ENCODE measurements at places on chromosomes 13 and 19. TPM values are rescaled to one million over a fixed set of nuclear protein-coding genes. Genes with fewer than 3 reads are reported as not detected.

DNA sequence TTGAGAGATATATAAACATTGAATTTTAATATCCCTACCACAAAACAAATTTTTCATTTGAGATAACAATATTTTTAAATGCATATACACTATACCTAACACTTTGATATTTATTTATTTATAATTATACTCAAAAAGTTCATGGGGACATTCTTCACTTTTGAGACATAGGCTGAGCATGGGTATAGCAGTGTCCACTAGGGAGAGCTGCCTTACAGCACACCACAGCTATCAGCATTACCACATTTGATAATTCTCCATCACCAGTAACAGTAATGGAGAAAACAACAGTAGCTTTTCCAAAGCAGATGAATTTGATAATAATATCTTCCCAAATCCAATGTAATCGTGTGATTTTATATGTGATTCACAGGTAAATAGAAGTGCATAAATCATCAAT lies 626.1 kb downstream of the DACH1 start:
- H3K27me3 ChIP-seq: no peaks in the 10 kb centered on the region
- H3K4me1 ChIP-seq: no peaks in the 10 kb centered on the region
- no peak overlapping the region for H3K27ac ChIP-seq

TNNI3 gene
- 1.2 TPM for polyA plus RNA-seq

GRCh38 chr13:23466144-23467002 lies 32.9 kb upstream of the SACS start:
- no peaks in the 10 kb centered on the region for H3K27me3 ChIP-seq
- peak; percentile 45 for DNase-seq
- H3K4me3 ChIP-seq: peak overlapping the region; percentile 17
- peaks cover 28% of the 10 kb centered on the region for H3K4me1 ChIP-seq

DNA sequence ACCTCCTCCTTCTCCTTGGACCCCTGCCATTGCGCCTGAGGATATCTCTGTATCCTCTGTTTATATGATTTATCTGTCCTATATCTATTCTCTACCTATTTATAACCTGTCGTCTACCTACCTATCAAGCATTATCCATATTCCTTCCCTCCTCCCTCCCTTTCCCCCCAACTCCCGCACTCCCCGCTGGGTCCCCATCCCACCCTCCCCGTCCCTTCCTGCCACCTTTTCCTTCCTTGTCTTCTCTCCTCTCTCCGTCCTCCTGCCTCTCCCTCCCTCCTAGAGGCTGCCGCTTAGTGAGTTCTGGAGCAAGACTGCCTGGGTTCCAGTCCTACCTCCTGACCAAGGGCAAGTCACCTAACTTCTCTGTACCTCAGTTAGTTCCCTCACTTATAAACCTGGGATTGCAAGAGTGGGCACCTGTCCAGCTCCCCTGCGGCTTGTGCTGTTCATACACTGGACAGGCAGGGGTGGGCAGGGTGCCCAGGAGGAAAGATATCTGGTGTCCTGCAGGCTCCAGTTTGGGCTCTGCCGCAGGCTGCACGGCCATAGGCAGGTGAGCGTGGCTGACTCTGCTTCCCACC lies 16.1 kb downstream of the TTYH1 start:
- H3K36me3 ChIP-seq: no peaks in the 10 kb centered on the region
- no peak overlapping the region for H3K4me3 ChIP-seq
- H3K27me3 ChIP-seq: peaks cover 2% of the 10 kb centered on the region
- H3K4me1 ChIP-seq: peaks cover 3% of the 10 kb centered on the region
